Stimulated activated CD8-positive, alpha-beta memory T cell treated with anti-CD3 and anti-CD28 coated beads, Interleukin-4, amount 100 ng/mL, for 4 hours (primary cell): ENCODE measurements at places on chromosomes 1 and 21.

DNA sequence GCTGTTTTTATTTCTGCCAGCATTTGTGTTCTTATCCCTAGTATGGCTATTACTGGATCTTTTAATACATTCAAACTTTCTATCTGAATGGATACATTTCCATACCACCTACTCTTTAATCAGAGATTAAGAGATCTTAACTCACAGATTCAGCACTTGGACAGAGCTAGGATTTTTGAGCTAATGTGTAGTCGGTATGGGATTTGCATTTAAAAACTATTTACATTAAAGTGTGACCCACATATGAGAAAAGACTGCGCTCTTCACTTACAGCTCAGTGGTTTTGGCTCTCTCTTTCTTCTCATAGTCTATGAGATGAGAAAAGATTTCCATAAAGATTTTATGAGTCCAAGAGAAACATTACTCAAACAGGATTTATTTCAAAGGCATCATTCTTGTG is 16.4 kb downstream of the HMGB4 start:
- no peak for DNase-seq

- DNase-seq, result no peak
These were observed 106.0 kb upstream of the TIAM1 start for GRCh38 chr21:31449921-31450535.

- no peak for DNase-seq
These were observed 63.2 kb downstream of the WNT9A start for GRCh38 chr1:227884370-227885134.

DNA sequence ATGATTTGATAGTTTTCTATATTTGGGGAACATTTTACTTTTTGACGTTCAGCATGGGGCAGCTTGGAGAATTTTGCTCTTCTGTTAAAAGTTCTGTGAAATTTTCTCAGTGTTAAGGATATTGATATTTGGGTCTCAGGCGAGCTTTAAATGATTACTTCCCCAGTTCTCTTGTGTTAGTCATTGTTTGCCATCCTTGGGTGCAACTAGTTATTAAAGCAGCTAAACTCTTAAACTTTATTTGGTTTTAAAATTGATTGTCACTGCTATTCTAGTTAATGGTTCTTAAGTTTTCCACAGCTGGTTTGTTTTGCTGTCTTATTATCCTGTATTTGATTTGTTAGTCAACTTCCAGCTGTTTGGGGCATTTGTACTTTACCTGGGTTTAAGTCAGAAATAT is 9.0 kb downstream of the COG2 start:
- DNase-seq, result no peak
